ENCODE measurements at places on chromosomes 4 and X.

GRCh38 chr4:26388671-26389070 is 67.9 kb downstream of the RBPJ start:
- DNase-seq, result no peak
- no peak overlapping the region for H3K27ac ChIP-seq
- H3K4me1 ChIP-seq, result no peaks in the 10 kb centered on the region
- no peaks in the 10 kb centered on the region for H3K27me3 ChIP-seq
- H3K4me3 ChIP-seq, result no peak overlapping the region
- H3K36me3 ChIP-seq, result no peaks in the 10 kb centered on the region

GRCh38 chr4:101074326-101074725 is 273.0 kb downstream of the PPP3CA start:
- no peaks in the 10 kb centered on the region for H3K4me1 ChIP-seq
- H3K27ac ChIP-seq, result no peak overlapping the region
- H3K36me3 ChIP-seq, result no peaks in the 10 kb centered on the region
- H3K4me3 ChIP-seq, result no peak overlapping the region

- DNase-seq, result no peak
- no peaks in the 10 kb centered on the region for H3K36me3 ChIP-seq
- H3K4me3 ChIP-seq, result no peak overlapping the region
- H3K27me3 ChIP-seq, result no peaks in the 10 kb centered on the region
- H3K4me1 ChIP-seq, result no peaks in the 10 kb centered on the region
Measured at GRCh38 chr4:165844161-165844560, 28.9 kb upstream of the TLL1 start.

- no peak for DNase-seq
- no peaks in the 10 kb centered on the region for H3K4me1 ChIP-seq
- H3K27ac ChIP-seq, result no peak overlapping the region
Measured at GRCh38 chrX:22516893-22517292, 244.2 kb downstream of the CBLL2 start.

- H3K36me3 ChIP-seq, result no peaks in the 10 kb centered on the region
- DNase-seq, result no peak
- H3K27me3 ChIP-seq, result no peaks in the 10 kb centered on the region
- H3K4me1 ChIP-seq, result no peaks in the 10 kb centered on the region
Measured at GRCh38 chr4:110660755-110661154, 37.9 kb upstream of the PITX2 start.

- no peak for DNase-seq
- H3K4me1 ChIP-seq, result no peaks in the 10 kb centered on the region
- H3K4me3 ChIP-seq, result no peak overlapping the region
- no peaks in the 10 kb centered on the region for H3K27me3 ChIP-seq
Measured at GRCh38 chr4:106507440-106507839, 138.9 kb upstream of the GIMD1 start.

GRCh38 chr4:22416403-22416802 is 99.5 kb downstream of the ADGRA3 start:
- no peak overlapping the region for H3K27ac ChIP-seq
- H3K4me3 ChIP-seq, result no peak overlapping the region
- no peaks in the 10 kb centered on the region for H3K27me3 ChIP-seq
- H3K4me1 ChIP-seq, result no peaks in the 10 kb centered on the region

GRCh38 chr4:107577743-107578142 is 142.3 kb downstream of the PAPSS1 start:
- H3K36me3 ChIP-seq, result no peaks in the 10 kb centered on the region
- H3K4me1 ChIP-seq, result no peaks in the 10 kb centered on the region
- H3K4me3 ChIP-seq, result no peak overlapping the region
- no peaks in the 10 kb centered on the region for H3K27me3 ChIP-seq

DNA sequence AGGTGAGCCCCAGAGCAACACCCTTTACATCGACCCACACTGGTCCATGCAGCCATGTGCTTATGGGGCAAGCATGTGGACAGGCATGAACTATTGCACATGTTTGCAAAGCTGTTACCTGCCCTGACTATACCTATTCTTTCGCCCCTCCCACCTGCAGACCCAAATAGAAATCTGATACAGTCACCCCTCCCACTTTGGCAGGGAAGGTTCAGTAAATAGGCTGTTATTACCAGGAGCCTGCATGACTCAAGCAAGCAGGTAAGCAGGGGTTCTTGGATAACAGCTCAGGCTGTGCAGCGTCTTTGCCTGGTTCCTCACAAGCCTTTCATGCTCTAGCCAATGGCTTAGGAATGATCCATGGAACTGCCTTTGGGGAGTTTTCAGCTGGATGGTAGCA is 122.7 kb upstream of the DIPK2B start:
- no peaks in the 10 kb centered on the region for H3K27me3 ChIP-seq
- no peaks in the 10 kb centered on the region for H3K36me3 ChIP-seq
- H3K4me1 ChIP-seq, result peaks cover 1% of the 10 kb centered on the region
- H3K27ac ChIP-seq, result no peak overlapping the region
- no peak overlapping the region for H3K4me3 ChIP-seq

GRCh38 chr4:30945586-30945985 is 225.4 kb downstream of the PCDH7 start:
- no peak for DNase-seq
- H3K36me3 ChIP-seq, result no peaks in the 10 kb centered on the region
- no peak overlapping the region for H3K27ac ChIP-seq
- no peak overlapping the region for H3K4me3 ChIP-seq

DNA sequence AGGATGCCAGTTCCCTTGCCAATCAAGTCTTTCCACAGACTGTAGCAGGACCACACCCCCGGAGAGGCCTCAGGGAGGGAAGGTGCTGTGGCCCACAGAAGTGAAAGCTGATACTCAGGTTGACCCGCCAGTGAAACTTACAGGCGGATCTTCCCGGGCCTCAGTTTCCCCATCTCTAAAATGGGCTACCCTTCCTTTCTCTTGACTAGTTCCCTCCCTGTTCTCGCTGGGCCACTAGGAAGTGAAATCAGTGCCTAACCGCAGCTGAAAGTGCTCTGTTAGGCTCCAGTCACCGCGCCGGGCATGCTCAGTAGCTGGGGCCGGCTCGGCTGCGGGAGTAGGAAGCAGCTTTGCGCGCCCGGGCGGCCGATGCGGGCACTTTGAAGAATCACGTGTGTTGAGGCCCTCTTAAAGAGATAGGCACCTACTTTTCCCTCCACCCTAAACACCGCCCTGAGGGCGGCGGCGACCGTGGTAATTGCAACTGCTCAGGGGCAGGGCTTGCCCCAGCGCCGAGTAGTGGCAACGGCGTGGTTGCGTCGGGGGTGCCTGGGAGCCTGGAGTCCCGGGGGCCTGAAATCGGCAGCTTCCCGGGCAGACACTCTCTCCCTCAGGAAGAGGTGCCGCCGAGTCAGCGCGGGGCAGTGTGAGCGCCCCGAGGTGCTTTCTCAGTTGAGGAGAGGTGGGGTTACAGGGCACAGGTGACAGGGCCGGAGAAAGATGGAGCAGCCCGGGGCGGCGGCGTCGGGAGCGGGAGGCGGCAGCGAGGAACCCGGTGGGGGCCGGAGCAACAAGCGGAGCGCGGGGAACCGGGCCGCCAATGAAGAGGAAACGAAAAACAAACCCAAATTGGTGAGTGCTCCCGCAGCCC is at the start of gene DIAPH2:
Gene DIAPH2, plus strand, starts transcription at position 504 of the 871 bp plus-strand sequence.
- peak; percentile 25 for DNase-seq
- peak within 1 kb of the TSS; percentile 73 for H3K4me3 ChIP-seq
- H3K27ac ChIP-seq, result no peak within 1 kb of the TSS
- no peaks in the 10 kb centered on the region for H3K4me1 ChIP-seq
- no peaks in the 10 kb centered on the region for H3K36me3 ChIP-seq
- H3K27me3 ChIP-seq, result no peaks in the 10 kb centered on the region

- H3K4me3 ChIP-seq, result no peak overlapping the region
- DNase-seq, result no peak
- H3K36me3 ChIP-seq, result peaks cover 3% of the 10 kb centered on the region
Measured at GRCh38 chr4:75921910-75922309, 18.9 kb downstream of the NAAA start.

GRCh38 chrX:14352511-14352910 is 176.8 kb upstream of the GLRA2 start:
- H3K36me3 ChIP-seq, result no peaks in the 10 kb centered on the region
- no peaks in the 10 kb centered on the region for H3K4me1 ChIP-seq
- H3K4me3 ChIP-seq, result no peak overlapping the region
- H3K27ac ChIP-seq, result no peak overlapping the region
- no peak for DNase-seq

GRCh38 chr4:82713856-82714255 is 84.7 kb downstream of the SCD5 start:
- no peaks in the 10 kb centered on the region for H3K4me1 ChIP-seq
- no peak overlapping the region for H3K4me3 ChIP-seq

DNA sequence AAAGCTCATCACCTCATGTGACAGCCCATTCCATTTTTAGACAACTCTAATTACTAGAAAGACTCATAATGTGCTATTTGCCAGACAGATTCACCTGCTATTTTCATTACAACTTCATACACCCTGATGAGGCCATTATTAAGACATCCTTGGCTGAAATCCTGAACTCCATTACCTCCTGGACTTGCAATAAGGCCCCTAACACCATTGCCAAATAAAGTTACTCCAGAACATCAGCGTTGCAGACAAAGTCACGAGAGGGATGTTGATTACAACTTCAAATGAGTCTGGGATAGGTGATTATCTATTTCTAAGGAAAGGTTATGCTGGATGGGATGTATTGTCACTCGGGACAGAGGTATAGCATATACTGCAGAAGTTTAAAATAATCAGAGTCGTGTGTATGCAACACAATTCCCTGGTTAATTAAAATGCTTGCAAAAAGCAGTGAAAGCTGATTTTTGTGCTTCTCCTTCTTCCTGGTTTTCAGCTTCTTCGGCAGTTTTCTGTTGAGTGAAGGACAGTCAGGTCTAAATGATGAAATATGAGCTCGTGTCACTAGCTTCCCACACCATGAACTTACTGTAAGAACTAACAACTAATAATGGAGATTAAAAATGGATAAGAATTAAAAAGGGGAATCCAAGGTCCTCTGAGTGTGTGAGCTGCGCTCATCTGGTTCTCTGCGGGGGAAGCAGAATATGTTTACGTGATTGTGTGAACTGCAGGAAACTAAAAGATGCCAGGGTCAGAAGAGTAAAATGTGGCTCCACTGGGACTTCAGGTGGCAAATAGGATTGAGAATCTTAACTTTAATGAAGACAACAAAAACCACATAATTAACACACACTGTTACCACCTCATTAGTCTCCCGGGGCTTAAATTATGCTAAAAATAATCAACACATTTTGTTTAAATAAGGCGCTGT is 17.6 kb upstream of the SOD3 start:
- H3K4me3 ChIP-seq, result no peak overlapping the region
- H3K27ac ChIP-seq, result no peak overlapping the region
- H3K4me1 ChIP-seq, result no peaks in the 10 kb centered on the region

DNA sequence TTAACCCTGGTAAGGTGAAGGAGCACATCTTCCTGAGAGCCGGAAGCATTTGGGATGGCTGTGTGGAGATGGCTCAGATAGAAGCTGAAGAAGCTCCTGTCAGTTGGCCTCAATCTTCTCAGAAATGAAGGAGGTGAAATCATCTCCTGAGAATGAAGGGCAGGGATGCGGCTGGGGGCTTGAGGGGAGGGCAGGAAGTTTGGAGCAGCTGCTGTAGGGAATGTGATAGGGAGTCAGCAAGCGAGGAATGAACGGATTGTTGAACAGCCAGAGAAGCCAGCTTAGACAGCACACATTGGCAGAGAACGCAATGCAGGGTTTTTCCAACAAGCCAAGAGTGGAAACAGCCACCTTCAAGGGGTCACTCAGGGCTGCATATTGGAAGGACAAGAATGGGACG is 10.0 kb downstream of the KCNE5 start:
- no peaks in the 10 kb centered on the region for H3K36me3 ChIP-seq
- no peaks in the 10 kb centered on the region for H3K27me3 ChIP-seq
- H3K4me1 ChIP-seq, result no peaks in the 10 kb centered on the region
- no peak overlapping the region for H3K4me3 ChIP-seq
- DNase-seq, result no peak

GRCh38 chr4:91198951-91199350 is 1071.8 kb downstream of the CCSER1 start:
- H3K36me3 ChIP-seq, result no peaks in the 10 kb centered on the region
- no peaks in the 10 kb centered on the region for H3K27me3 ChIP-seq
- H3K4me1 ChIP-seq, result no peaks in the 10 kb centered on the region

DNA sequence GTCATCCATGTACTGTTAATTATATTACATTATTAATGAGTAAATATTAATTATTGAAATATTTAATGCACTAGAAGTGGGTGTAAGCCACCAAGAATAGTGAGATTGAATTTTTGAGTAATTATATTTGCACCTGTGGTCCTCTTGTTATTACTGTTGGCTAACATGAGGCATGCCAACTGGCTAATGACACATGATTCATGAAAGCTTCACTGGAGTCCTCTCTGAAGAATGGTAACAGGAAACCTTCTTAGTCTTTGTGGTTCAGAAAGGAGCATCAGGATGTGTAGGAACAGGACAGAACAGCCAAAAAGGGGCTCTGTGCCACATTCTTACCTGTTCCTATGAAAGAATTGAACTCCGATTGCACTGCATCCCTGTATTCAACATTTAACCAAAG is 65.2 kb downstream of the SLC4A4 start:
- no peak for DNase-seq
- no peak overlapping the region for H3K4me3 ChIP-seq
- no peaks in the 10 kb centered on the region for H3K27me3 ChIP-seq
- no peaks in the 10 kb centered on the region for H3K4me1 ChIP-seq
- H3K27ac ChIP-seq, result no peak overlapping the region

DNA sequence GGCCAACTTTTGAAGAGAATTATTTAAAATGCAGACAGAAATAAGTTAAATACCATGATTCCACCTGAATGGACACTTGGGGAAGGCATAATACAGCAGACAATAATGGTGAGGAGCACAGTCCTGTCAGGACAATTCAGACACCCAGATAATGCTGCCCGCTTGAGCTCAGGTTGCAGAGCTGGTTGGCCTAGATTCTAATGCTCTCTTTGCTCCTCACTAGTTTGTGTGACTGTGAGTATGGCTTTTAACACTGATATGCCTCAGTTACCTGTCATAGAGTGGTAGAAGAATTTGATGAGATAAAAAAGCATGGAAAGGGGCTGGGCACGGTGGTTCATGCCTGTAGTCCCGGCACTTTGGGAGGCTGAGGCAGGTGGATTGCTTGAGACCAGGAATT is 62.1 kb downstream of the SH3KBP1 start:
- H3K27me3 ChIP-seq, result no peaks in the 10 kb centered on the region
- no peaks in the 10 kb centered on the region for H3K4me1 ChIP-seq

DNA sequence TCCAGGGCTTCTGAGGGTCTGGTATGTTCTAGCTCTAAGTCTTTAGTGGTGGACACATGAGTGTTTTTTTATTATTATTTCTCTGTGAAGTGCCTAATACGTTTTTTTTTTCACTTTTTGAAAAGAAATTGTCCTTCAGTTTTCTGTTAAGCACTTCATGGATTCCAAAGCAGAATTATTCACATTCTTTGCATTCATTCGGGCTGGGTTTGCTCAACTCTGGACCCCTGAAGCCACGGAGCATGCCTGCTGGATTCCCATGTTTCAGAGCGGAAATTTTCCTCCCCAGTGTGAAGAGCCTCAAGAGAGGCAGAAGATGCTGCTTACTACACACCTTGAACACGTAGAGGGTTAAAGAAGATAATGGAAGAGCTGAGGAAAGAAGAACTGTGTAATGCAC is 107.5 kb downstream of the EGF start:
- no peaks in the 10 kb centered on the region for H3K36me3 ChIP-seq
- H3K27me3 ChIP-seq, result no peaks in the 10 kb centered on the region
- no peak overlapping the region for H3K27ac ChIP-seq
- no peak overlapping the region for H3K4me3 ChIP-seq
- no peak for DNase-seq

- H3K27me3 ChIP-seq, result no peaks in the 10 kb centered on the region
- no peak overlapping the region for H3K4me3 ChIP-seq
- H3K27ac ChIP-seq, result no peak overlapping the region
- H3K4me1 ChIP-seq, result peaks cover 2% of the 10 kb centered on the region
- no peak for DNase-seq
Measured at GRCh38 chr4:164935363-164935762, 42.1 kb downstream of the TRIM61 start.

All from iPS DF 6.9 (cell line).